Ascending aorta (tissue), 2 donors: ENCODE measurements at places on chromosomes 7 and 10.
A peak's percentile ranks its signal among the peaks of the same experiment; 100 is the strongest.

DNA sequence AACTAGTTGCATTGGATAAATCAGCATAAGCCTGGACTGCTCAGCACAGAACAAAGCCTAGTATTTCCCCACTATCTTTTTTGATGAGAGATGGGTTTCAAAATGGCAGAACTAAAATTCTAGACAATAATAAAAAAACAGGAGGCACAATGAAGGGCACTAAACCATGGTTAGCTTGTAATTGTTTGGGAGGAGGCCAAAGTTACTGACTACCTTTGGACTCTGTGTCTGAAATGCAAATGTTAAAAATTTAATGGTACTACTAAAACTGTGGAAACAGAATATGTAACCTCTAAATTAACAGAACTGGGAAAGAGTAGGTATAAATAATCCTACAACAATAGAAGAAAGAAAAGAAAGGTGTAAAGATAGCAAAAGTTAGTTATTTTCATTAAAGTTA lies 13.0 kb downstream of the ADAM12 start:
- DNase-seq = no peak

GRCh38 chr10:79025199-79025832 lies 43.5 kb upstream of the ZMIZ1 start:
- DNase-seq = no peak

- no peak for DNase-seq
Measured at GRCh38 chr7:148912758-148913541, 28.9 kb upstream of the EZH2 start.

GRCh38 chr10:21194510-21194993 lies 297.4 kb upstream of the NEBL start:
- no peak for DNase-seq

DNA sequence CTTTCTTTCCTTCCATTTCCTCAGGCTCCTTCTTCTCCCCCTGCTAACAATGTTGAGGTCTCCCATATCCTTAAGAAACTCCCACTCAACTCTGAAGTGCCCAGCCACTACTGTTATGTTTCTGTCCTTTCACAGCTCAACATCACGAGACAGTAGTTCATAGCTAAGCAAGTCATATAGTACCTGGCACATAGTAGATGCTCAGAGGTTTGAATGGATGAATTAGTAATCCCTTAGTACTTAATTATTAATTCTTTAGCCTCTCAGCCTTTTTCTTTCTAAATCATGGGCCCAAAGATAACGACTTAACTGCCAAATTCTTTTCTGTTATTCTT lies 22.6 kb downstream of the CSGALNACT2 start:
- DNase-seq = no peak

DNA sequence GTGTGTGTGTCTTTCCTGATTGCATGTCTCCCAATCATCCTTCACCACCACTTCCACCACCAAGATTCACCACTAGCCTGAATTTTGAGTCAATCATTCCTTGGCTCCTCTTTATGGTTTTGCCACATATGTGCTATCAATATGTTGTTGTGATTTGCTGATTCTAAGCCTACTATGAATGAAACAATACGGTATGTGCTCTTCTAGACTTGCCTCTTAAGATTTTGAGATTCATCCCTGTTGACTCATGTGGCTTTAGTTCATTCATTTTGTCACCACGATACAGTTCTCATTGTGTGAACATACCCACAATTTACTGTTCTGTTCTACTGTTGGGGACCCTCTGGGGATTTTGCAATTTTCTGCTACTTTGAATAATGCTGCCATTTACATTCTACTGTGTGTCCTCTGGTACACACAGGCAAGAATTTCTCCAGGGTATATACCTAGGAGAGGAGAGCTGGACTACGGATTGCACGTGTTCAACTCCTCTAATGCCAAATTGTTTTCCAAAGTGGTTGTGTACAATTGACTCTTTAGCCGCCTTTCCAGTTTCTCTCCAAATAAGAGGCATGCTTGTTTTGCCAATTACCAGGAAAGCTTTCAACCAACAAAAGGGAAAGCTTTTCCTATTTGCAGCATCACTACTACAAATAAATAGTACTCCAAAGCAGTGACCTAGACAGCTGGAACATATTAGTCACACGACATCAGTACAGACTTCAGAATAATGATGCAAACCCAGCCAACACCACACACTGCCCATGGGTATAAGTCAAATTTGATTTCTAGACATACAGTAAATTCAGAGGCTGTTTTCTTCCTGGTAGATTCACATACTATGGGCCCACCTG lies 30.0 kb downstream of the SGMS1 start:
- DNase-seq = no peak

DNA sequence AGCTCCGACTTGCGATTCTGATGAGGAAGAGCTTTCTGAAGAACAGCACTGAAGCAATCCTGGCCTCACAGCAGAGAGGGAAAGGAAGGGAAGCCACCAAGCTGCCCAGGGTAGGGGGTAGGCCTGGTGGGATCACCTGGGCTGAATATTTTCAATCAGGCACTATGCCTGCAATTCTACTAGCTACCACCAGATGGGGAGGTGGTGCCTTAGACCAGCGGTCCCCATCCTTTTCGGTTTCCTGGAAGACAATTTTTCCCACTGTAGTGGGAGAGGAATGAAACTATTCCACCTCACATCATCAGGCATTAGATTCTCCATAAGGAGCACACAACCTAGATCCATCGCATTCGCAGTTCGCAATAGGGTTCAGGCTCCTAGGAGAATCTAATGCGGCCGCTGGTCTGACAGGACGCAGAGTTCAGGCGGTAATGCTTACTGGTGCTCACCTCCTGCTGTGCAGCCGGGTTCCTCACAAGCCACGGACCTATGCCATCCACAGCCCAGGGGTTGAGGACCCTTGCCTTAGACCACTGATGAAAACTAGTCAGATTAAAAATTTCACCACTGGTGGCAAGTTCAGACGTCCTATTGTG lies 2.7 kb downstream of the LRRC20 start:
- DNase-seq = no peak

DNA sequence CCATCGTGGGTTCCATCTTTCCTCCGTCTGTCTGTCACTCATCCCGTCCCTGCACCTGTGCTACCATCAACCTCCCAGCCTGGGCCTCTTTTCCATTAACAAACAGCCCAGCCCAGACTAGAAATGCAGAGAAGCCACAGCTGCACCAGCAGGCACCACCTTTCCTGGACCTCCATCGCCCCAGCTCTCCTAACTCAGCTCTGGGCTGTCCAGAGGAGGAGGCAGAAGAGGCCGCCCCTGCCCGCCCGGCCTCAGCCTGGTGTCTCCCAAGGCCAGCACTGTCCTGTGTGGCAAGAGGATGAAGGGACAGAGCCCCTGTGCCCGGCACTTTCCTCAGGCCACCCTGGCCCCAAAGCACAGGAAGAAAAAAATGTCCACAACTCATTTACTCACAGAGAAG lies 225.6 kb downstream of the PTPRN2 start:
- peak; percentile 27 for DNase-seq

DNA sequence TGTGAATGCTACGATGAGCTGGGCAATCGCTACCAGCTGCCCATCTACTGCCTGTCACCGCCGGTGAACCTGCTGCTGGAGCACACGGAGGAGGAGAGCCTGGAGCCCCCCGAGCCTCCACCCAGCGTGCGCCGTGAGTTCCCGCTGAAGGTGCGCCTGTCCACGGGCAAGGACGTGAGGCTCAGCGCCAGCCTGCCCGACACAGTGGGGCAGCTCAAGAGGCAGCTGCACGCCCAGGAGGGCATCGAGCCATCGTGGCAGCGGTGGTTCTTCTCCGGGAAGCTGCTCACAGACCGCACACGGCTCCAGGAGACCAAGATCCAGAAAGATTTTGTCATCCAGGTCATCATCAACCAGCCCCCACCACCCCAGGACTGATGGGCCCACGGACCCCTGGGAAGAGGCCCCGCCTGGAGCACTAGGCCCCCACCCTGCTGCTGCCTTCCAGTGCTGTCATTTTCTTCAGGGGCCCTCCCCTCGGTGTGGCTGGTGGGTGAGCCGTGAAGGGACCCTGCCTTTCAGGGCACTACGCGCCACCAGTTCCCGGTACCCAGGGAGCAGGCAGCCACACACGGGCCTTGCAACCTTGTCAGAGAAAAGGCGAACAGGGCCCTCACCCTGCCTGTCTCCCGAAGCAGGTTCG lies 2.3 kb upstream of the ANKRD2 start:
- no peak for DNase-seq

GRCh38 chr7:5594616-5595544 lies 171.2 kb upstream of the TNRC18 start:
- no peak for DNase-seq

DNA sequence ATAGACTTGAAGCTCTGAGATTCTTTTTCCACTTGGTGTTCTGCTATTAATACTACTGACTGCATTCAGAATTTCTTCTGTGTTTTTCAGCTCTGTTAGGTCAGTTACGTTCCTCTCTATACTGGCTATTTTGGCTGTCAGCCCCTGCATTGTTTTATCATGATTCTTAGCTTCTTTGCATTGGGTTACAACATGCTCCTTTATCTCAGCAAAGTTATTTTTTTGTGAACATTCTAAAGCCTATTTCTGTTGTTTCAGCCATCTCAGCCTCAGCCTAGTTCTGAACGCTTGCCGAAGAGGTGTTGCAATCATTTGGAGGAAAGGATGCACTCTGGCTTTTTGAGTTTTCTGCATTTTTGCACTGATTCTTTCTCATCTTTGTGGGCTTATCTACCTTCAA lies 201.5 kb upstream of the GNAI1 start:
- DNase-seq = no peak

DNA sequence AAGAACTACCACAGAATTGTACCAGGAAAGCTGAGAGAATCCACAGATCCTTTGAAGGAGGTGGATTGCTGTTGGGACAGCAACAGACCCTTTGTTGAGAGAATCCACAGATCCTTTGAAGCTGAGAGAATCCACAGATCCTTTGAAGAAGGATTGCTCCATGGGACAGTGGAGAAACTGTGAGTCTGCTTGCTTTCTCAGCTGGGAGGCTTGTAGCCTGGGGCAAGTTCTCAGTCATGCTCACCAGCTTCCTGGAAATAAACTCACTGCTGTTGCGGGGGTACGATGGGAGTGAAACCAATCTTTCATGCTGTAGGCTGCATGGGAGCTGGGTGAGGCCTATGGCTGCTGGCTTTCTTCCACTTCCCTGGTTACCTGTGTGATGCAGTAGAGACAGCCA lies 106.3 kb downstream of the C7orf25 start:
- no peak for DNase-seq

DNA sequence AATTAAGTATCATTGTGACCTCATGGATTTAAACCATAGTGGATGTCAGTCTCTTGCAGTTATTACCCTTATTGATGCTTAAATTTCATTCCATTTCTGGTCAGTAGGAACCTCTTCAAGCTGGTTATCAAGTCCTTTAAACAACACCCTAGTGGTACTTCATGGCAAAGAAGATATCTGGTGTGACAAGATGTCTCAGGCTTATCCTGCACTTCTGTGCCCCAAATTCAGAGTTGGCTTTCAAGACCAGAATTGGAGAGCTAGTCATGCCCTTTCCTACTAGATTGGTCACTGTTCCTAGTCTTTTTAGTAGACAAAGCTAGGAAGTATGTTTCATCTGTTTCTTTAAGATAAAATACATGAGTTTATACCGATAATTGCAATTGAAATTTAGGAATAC lies 54.9 kb downstream of the KMT2E start:
- DNase-seq = no peak

GRCh38 chr10:124301736-124302135 lies 117.0 kb downstream of the OAT start:
- no peak for DNase-seq

DNA sequence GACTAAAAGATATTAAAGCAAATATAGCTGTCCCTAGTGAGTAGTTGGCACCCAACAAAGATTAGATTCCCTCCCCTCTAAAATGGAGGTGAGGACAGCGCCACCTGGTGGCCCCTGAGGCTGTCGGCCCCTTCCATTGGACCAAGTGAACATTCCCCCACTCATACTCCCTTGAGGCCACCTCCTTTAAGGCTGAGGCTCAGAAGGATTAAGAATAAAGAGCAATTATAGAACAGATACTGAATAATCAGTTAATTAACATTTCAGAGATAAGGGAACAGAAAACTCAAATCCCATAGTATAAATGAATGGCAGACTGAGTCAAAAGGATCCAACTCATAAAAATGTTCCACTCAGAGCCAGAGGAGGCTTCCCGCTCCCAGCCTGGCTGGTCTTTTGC lies 130.4 kb upstream of the GHITM start:
- no peak for DNase-seq
